Activated T-cell treated with anti-CD3 and anti-CD28 coated beads, Interleukin-2, amount 50 U/mL, for 24 hours (primary cell): ENCODE measurements at places on chromosomes 12 and 14.
A peak's percentile ranks its signal among the peaks of the same experiment; 100 is the strongest.

GRCh38 chr14:104138098-104138717 lies at the start of gene KIF26A:
TSS of gene KIF26A (plus strand) at chr14:104138587. CDS start at chr14:104138723, 136 bp downstream.
- DNase-seq, result peak; percentile 66

DNA sequence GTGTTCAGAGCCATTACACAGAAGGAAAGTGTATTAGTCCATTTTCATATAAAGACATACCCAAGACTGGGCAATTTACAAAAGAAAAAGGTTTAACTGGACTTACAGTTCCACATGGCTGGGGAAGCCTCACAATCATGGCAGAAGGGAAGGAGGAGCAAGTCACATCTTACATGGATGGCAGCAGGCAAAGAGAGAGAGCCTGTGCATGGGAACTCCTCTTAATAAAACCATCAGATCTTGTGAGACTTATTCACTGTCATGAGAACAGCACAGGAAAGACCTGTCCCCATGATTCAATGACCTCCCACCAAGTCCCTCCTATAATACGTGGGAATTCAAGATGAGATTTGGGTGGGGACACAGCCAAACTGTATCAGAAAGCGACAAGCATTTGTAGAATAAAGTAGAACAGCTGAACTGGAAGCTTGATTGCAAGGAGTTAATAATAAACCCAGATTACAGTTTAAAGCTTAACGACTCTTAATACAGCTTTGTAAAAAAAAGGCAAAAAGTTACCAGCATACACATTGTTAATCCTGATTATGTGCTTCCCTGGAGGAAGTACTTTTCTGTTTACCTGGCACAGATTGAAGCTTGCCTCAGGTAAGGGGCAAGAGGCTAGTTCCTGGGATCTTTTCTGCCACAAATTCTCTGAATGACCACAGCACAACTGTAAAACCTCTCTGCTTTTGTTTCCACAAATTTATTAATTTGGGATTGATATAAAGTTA lies 18.1 kb upstream of the STON2 start:
- DNase-seq, result no peak

- no peak for DNase-seq
These were observed 173.6 kb downstream of the CALM1 start for GRCh38 chr14:90570461-90570860.

DNA sequence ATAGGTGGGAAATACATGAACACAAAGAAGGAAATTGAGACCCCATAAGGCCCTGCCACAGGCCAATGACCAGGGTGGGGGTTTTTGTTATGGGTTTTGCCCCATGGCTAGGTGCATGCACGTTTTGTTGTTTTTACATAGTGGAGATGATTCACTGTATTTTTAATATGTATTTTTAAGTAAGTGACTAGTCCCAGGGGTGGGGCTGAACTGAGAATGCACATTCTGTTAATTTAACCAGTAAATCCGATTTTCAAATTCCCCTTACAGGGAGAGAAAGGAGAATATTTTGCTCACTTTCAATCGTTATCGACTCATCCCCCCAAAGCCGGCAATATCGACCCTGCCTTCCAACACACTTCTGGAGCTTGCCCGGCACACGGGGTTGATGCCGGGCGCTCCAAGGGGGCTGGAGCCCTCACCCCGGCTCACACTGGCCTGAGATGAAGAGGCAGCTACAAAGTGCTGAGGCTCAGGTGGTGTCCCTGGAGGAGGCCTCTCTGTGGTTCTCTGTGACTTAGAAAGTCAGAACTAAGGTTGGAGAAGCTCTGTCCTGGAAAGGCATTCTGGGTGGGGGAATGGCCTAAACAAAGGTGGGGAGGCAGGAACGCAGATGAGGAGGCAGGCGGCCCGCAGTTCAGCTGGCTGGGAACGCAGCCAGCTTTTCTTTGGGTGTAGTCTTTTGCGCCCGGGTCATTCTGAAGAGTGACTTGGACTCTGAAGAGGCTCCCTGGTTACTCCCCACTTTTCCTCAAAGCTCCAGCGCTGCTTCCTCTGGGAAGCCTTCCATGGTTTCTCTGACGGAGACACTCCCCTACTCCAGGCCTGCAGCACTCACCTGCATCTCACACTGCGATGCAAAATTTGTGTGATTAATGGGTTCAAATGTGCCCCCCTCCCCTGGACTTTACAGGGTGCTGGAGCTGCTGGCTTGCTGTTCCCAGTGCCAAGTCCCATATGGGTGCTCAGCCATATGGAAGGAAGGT lies 50.7 kb upstream of the DLK1 start:
- no peak for DNase-seq

- DNase-seq, result no peak
These were observed 1282.3 kb upstream of the FLRT2 start for GRCh38 chr14:84247693-84248092.

DNA sequence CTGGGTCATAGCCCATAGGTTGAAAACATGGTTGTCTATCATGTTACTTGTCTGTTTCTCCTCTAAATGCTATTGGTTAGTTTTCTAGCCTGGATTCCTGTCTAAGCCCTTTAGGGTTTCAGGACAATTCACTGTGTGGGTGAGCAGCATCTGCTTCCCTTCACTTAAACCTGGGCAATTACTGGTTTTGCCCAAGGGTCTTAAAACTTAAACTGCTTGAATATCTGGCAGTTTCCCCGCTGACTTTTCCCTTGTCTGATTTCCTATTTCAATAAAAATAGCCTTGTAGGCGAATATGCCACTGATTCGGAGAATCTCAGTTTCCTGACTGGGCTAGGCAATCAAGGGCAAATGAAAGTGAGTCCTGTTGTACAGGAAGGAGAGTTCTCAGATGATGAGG lies 138.7 kb upstream of the FGD4 start:
- no peak for DNase-seq

GRCh38 chr12:56104815-56105608 lies 653 bp downstream of the PA2G4 start:
- DNase-seq, result no peak

- DNase-seq, result no peak
These were observed 4.7 kb upstream of the CREBL2 start for GRCh38 chr12:12606781-12607589.

DNA sequence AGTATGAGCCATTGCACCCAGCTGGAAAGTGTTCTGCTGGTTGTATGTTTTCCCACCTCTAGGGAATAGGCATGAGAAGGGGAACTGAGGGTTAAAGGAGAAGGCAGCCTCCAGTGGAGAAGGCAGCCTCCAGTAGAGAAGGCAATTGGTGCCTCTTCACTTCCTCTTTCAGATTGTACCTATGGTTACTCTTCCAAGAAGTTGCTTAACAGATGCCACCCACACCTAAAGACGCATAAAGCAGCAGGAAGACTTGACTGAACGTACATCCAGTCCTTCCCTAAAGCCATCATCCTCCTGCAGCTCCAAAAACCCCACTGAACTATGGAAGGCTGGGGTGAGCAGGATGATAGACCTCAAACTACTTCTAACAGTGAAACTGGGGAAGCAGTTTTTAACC lies 13.1 kb downstream of the DPF3 start:
- no peak for DNase-seq

- peak; percentile 30 for DNase-seq
These were observed 121.4 kb downstream of the AACS start for GRCh38 chr12:125186471-125187147.

DNA sequence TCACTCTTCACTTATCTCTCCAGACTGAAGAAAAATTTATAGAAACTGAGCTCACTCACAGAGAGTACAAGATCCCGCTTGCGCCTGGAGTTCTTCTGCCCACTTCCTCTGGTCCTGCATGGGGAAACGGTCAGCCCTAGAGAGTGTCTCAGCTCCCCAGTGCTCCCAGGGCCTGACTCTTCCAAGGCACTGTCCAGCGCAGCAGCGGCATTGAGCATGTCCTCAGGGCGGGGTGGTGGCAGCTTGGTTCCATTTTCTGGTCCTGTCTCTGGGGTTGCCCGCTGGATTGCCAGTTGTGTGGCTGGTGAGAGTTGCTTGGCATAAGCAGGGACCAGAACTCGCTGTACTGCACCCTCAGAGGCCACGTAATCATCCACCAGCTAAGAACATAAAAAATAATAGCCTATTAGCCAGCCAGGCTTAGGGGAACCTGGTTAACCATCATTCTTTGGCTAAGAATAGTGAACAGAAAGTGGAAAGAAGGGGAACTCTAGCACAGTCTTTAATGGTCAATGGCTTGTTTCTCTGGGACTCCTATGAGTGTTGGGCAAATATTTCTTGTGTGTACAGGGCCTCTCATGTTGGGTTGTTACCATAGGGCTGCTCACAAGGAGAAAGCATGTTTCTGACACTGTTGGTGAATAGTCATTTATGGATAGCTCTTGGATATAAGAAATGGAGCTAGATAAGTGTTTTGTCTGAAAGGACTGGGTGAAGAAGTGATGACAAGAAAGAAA lies 13.7 kb upstream of the AJUBA start:
- DNase-seq, result peak; percentile 15

DNA sequence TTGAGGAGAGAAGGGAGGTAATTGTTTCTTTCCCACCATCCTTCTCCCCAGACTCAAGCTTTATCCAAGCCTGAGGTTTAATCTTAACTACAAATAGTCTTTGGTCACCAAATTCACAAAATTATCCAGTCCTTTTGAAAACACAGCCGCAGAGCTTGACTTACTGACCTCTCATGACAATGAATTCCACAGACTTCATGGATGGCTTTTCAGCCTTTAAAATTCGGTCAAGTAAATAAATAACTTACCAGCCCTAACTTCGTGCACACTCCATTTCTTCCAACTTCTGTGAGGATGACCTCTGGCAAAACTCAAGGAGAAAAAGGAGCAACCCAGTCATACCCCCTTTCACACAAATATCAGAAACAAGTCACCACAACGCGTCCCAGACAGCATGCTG lies 137.0 kb upstream of the CDKN3 start:
- DNase-seq, result no peak

DNA sequence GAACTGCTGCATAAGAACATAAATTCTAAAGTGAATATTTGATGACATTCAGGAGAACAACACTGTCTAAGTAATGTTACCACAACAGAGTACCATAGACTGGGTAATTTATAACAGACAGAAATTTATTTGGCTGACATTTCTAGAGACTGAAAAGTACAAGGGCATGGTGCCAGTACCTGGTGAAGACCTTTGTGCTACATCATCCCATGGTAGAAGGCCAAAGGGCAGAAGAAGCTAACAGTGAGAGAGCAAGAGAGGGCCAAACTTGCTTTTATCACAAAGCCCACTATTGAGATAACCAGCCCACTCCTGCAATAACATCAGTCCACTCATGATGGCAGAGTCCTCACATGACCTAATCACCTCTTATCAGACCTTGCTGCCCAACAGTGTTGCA lies 88.8 kb downstream of the FIGNL2 start:
- DNase-seq, result no peak

DNA sequence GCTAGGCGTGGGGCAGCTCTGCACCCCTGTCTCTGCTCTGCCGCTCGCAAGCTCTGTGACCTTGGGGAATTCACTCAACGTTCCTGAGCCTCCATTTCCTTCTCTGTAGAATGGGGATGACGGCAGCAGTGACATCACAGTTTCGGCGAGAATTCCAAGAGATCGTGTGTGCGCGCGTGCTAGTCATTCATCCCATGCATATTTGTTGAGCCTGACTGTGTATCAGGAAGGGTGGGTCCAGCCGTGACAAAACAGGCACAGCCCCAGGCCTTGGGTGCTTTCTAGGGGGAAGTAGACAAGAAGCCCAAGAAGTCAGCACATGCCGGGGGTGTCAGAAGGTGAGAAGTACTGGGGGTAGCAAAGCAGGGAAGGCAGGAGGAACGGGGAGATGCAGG lies 145.6 kb upstream of the NCOR2 start:
- no peak for DNase-seq

DNA sequence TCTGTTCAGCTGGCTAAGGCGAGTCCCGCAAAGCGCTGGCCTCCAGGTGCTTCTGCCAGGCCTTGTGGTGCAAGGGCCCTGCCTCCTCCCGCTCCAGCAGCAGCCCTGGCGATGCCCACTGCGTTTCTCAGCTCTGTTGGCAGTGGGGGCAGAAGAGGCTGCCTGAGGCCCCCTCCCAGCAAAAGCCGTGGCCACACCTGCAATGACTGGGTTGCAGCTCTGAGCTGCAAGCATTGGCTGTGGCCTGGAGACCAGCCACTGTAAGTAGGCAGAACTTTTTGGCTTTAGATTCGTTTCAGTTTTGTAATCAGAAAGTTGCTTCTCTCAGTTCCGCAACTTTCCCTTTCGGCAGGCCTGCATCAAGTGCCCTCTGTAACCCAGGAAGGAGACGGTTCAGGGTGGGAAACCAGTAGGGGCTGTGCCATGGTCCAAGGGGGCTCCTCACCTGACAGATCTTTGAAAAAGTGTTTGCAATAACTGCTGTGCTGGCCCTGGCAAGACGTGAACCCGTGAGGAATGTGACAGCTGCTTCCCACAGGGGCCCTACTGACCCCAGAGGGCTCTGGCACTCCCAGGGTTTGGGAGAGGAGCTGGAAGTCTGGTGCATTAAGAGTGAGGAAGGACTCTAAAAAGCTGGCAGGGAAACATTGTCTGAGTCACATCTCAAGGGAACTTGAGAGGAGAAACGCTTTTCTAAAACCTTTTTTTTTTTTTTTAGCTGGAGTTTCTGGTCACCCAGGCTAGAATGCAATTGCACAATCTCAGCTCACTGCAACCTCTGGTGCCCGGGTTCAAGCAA lies 54.5 kb upstream of the MAX start:
- DNase-seq, result no peak

DNA sequence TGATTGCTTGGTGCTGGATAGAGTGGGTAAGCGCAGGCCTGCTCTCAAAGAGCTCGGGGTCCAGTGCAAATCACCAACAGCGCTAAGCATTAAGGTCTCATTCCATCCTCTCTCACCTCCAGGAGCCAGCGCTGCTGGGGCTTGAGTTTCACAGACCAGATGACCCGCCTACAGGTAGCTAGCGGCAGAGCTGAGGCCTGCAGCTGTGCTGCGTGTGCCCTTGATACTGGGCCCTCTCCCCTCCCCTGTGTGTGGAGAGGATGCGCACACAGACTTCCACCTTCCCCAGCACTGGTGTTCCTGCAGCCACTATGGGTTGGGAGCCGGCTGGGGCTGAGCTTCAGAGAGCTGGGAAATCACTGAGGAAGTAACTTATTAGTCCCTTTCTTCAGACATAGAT lies 149.9 kb downstream of the CALM1 start:
- DNase-seq, result no peak

- no peak for DNase-seq
These were observed 61.2 kb upstream of the STXBP6 start for GRCh38 chr14:25111061-25111601.

DNA sequence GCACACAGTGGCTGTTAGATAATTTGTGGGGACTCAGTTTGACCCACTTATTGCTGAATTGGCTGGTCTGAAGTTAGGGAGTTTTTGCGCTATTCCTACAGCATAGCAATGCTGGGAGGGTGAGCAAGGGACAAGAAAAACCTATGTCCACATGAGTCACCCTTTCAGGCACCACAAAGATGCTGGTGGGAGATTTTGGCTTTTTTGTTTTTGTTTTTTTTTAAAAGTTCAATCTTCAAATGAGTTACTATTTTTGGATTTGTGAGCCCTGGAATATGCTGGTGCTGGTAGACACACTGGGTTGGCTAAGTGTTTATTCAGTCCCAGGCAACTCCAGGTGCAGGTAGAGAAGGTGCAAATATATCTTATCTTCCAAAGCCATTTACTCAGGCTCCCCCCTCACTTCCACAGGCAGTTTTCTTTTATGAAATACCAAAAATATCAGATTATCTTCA lies 143.4 kb downstream of the BTG1 start:
- DNase-seq, result no peak

- DNase-seq, result peak; percentile 65
These were observed 700 bp downstream of the PRKAG1 start for GRCh38 chr12:49017891-49018260.
